ENCODE measurements at places on chromosomes 3 and 15.

GRCh38 chr15:70025413-70026296, 72.1 kb downstream of the TLE3 start:
- no peak for DNase-seq

DNA sequence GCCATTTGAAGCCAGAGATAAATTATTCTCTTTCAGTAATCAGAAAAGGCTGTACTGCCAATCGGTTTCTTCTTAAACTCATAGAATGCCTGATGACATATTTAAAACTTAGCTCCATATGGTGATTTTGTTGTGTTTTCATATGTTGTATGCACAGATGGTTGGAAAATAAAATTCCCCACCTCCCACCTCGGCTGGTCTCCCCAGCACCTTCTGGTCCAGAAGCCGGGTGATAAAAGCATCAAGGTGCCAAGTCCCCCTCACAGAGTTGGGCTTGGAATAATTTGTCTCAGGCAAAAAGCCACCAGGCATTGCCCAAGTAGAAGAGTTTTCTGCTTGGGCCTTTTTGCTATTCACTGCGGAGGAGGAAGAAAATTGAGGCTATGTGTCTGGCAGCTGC, 18.4 kb downstream of the LARS2 start:
- DNase-seq, result no peak

DNA sequence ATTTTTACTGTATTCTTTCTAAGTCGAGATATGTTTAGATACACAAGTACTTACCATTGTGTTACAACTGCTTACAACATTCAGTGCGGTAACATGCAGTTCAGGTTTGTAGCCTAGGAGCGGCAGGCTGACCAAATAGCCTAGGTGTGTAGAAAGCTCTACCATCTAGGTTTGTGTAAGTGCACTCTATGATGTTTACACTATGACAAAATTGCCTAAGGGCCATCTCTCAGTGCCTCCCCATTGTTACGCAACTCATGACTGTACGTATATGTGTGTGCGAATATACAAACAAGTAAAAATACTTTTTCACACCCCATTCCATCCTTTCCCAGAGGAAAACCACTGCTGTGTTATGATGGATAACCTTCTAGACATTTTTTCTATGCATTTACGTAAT, 44.3 kb downstream of the PXYLP1 start:
- DNase-seq, result no peak

- DNase-seq, result no peak
These were observed 170.9 kb downstream of the AKAP13 start for GRCh38 chr15:85551221-85551832.

All from lower lobe of right lung (tissue), 2 donors.